ENCODE measurements at places on chromosomes 6 and 20.

DNA sequence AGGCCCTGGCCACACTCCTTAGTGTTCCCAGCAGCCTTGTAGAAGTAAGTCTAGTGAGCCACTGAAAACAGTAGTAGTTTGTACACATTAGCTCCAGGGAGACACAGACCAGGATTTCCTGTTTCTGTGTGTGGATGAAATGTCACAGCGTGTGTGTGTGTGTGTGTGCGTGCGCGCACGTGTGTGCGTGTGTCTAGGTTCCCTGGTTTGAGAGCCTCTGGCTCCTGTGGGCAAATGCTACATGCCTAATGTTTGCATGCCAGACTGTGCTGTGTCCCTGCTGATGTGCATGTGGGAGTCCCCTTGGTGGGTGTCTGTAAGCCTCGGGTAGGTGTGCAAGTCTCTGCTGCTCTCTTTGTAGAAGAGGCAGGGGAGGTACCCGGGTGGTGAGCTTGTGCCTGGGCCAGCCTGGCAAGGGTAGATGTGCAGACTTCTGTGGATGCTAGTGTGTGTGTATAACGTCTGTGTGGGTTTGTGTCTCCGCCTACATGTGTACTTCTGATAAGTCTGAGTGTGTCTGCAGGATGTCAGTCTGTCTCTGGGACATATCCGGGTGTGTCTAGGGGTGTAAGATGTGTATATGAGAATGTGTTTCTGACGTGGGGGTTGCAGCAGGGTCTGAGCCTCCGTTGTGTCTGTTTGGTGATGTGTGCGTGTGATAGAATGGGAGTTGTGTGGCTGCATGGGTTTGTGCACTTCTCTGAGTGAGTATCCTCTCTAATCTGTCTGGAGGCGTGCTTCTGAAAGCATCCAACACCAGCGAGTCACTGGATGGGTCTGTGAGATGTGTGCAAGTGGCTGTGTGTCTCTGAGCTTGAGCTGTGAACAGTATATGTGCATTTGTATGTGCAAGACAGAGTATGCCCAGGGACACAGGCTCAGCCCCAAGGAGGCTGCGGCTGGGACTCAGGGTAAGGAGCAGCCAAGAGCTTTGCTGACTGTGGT, 19.0 kb upstream of the TLDC2 start:
- DNase-seq = no peak

GRCh38 chr6:99013661-99014060, 65.9 kb upstream of the FBXL4 start:
- no peak for DNase-seq

- DNase-seq = no peak
Measured at GRCh38 chr6:161198176-161198575, 75.7 kb downstream of the AGPAT4 start.

GRCh38 chr20:11274141-11274594, 600.4 kb upstream of the JAG1 start:
- no peak for DNase-seq

GRCh38 chr20:37270576-37271420, 9.2 kb upstream of the GHRH start:
- no peak for DNase-seq

DNA sequence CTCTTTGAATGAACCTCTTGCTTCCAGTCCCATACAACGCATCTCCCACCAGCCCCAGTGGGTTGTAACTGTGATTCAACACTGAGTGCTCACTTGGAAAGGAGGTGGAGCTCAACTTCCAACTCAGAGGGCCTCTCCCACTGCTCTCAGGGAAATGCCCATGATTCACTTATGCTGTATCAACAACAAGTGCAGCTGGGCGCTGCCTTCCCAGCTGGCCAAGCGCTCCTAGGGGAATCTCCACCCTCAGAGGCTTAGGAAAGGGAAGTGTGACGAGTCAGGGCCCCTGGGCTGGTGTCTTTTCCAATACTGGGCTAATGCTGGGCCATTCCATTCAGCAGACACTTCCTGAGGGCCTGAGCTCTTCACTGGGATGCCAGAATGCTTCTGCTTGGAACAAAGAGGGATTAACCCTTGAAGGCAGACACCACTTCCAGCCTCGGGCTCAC, 8.1 kb upstream of the OCSTAMP start:
- DNase-seq = no peak

DNA sequence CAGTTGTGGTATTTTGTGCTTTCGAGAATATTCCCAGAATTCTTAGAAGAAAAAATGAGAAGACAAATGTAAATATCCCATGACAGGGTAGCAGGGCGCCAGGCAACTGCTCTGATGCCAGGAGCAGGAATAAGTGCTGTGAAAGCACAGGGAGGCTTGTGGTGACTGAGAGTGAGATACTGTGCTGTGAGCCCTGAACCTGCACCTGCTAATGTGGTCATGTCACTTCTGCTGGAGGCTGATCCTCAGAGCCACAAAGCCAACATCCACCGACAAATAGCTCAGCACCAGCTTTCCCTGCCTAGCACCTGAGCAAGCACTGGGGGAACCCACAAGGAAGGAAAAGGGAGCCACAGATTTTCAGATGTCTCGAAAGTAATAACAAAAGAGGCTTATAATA, 368.6 kb upstream of the CDH4 start:
- DNase-seq = no peak

- DNase-seq = no peak
Measured at GRCh38 chr6:38212579-38212978, 393.1 kb downstream of the ZFAND3 start.

- DNase-seq = no peak
Measured at GRCh38 chr6:167742719-167743303, 83.9 kb upstream of the AFDN start.

GRCh38 chr6:163031931-163032330, 304.2 kb downstream of the PACRG start:
- DNase-seq = no peak

DNA sequence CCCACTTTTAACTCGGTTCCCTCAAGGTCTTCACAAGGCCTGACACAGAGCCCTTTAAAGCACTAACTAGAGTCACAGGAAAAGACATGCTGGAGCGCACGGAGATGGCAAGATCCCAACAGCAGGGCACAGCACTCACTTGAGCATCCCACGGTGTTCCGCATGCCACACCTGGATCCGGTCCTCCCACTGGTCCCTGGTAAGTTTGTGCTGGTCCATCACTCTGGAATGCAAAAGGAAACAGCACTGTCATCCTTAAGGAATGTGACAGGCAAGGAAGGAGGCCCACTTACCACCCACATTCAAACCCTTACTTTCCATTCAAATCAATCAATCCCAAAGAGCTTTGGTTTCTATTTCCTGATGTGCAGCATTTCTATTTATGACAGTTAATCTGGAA, 34.7 kb downstream of the EZR start:
- no peak for DNase-seq

DNA sequence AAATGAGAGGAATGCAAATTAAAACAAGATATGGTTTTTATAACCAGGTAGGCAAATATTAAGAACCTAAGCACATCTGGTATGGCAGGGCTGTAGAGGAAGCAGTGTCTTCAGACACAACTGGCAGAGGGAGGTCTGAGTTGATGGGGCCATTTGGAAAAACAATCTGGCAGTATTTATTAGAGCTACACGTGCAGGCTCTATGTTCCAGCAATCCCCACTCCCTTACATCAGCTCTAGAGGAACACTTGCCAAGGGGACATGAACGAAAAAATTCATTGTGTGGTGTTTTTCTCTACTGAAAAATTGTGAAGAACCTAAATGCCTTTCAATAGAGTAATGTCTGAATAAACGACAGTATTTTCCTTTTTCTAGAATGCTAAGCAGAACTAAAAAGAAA, 111.6 kb upstream of the EDN1 start:
- no peak for DNase-seq

- no peak for DNase-seq
Measured at GRCh38 chr6:32120573-32121059, 7.4 kb downstream of the ATF6B start.

- no peak for DNase-seq
Measured at GRCh38 chr20:62993856-62994494, 12.8 kb downstream of the BHLHE23 start.

DNA sequence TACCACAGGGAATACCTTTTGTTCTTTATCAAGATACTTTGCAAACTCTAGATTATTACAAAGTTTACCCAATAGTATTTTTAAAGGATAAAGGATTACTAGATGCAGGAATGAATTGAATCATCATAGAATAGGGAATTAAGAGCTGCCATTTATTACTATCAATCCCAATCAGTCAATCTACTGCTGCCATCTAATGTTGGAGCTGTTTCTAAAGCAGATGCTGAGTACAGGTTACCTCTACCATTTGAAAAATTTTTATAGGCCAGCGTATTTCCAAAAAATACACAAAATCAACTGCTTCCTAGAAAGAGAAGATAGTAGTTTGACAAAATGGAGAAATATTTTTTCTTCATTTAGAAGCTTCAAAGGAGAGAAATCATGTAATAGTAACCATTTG, 520.4 kb downstream of the ADGRB3 start:
- DNase-seq = no peak

GRCh38 chr6:112251171-112251875, 3.0 kb downstream of the LAMA4 start:
- DNase-seq = no peak

DNA sequence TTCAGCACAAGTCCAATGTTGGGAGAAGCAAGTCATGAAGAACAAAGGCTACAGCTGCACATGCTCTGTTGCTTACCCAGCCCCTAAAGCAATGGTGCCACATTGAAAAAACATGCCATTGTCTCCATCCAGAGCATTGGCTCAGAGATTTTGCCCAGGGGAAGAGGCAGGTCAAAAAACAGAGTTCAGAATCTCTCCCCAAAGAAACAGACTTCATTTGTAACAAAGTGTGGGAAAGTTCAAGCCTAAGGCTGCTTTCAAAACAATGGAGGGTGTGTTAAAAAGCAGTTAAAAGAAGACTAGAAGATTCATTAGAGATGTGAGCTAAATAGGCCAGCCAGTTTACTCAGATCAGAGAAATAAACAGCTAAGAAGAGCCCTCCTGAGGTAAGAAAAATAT, 63.6 kb downstream of the DZANK1 start:
- no peak for DNase-seq

DNA sequence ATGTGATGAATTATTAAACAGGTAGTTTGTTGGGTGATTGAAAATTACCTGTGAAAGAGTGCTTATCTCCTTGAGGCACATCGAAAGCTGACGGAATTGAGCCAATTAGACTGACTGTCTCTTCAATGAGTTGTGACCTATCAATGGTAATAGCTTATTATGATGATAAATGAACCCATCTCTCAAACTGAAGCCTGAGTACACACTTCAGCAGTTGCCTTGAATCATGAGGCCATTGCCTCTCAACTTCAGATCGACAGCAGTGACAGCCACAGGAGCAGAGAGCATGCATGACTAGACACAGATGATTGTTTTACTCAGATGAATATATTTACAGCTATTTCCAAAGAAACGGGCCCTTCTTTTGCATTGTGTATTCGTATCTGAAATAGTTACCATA, 323.9 kb downstream of the LAMA2 start:
- DNase-seq = no peak

GRCh38 chr20:47857569-47858464, 72.5 kb upstream of the SULF2 start:
- DNase-seq = no peak

- DNase-seq = no peak
Measured at GRCh38 chr20:42125426-42125825, 507.2 kb upstream of the CHD6 start.

GRCh38 chr6:5671601-5672559, 334.8 kb downstream of the NRN1 start:
- DNase-seq = no peak

GRCh38 chr6:157089851-157090250, 233.5 kb downstream of the TMEM242 start:
- no peak for DNase-seq

GRCh38 chr6:131223416-131223815, 88.1 kb downstream of the AKAP7 start:
- DNase-seq = no peak

DNA sequence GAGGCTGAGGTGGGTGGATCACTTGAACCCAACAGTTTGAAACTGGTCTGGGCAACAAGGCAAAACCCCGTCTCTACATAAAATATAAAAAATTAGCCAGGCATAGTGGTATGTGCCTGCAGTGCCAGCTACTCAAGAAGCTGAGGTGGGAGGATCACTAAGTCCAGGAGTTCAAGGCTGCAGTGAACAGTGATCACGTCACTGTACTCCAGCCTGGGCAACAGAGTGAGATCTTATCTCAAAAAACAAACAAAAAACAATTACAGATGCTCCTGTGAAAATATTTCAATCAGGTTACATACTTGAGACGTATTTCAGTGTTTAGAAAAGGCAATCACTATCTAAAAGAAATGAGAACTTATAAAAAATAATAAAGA, 33.8 kb downstream of the RANBP9 start:
- no peak for DNase-seq
